ENCODE measurements at places on chromosomes 13 and 19.
A peak's percentile ranks its signal among the peaks of the same experiment; 100 is the strongest.

- no peak for DNase-seq
These were observed 4.4 kb downstream of the KXD1 start for GRCh38 chr19:18562086-18562485.

GRCh38 chr19:41531438-41532311, 44.3 kb upstream of the CEACAM21 start:
- DNase-seq, result no peak

GRCh38 chr19:5093948-5094718, 125.2 kb downstream of the KDM4B start:
- DNase-seq, result no peak

DNA sequence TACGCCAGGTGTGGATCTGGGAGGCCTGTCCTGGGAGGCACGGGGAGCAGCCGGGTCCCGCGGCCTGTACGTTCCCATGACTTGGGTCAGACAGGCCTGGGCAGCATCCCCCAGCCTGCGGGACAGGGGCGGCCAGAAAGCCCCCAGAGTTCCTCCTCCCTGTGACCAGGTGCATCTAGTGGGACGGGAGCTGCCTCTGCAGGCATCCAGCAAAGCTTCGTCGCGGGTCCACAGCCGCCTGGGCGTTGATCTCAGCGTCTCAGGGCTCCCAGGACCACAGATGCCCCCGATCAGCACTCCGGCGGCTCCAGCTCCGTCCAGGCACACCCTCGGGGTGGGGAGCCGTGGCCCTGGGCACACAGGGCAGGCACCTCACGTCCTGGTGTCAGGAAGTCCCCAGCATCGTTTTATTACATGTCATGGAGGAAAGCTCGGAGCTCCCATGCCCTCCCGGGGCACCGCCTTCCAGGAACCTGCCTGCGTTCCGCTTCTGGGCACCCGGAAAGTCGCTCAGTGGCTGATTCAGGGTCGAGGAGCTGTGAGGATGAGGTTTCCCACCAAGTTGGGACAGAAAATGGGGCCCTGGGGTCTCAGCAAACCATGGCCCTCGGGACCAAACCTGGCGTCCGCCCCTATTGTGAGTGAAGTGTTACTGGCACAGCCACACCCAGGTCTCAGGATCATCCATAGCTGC, 1.5 kb upstream of the GZMM start:
- no peak for DNase-seq

DNA sequence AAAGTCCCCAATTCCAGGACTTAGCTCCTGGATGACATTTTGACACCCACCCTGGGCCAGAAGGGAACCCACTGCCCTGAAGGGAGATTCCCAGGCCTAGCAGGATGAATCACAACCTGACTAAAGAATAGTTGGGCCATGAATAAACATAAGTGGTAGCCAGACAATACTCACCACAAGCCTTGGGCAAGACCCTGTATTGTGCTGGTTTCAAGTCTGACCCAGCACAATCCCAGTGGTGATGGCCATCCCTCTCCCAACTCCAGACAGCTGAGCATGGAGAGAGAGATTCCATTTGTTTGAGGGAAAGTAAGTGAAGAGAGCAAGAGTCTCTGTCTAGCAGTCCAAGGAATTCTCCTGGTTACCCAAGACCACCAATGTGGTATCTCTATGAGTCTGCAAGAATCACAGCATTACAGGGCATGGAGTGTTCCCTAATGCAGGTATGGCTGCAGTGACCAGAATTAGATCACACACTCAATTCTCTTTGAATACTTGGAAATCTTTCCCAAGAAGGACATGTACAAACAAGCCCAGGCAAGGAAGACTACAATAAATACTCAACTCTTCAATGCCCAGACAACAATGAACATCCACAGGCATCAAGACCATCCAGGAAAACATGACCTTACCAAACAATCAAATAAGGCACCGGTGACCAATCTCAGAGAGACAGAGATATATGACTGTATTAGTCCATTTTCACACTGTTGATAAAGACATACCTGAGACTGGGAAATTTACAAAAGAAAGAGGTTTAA, 158.0 kb downstream of the VWA8 start:
- DNase-seq, result no peak

- no peak for DNase-seq
These were observed 213.7 kb downstream of the SLITRK5 start for GRCh38 chr13:87884884-87885283.

- no peak for DNase-seq
These were observed 66.9 kb upstream of the TM9SF2 start for GRCh38 chr13:99434258-99434788.

- no peak for DNase-seq
These were observed 452.6 kb downstream of the DIAPH3 start for GRCh38 chr13:59710996-59711701.

DNA sequence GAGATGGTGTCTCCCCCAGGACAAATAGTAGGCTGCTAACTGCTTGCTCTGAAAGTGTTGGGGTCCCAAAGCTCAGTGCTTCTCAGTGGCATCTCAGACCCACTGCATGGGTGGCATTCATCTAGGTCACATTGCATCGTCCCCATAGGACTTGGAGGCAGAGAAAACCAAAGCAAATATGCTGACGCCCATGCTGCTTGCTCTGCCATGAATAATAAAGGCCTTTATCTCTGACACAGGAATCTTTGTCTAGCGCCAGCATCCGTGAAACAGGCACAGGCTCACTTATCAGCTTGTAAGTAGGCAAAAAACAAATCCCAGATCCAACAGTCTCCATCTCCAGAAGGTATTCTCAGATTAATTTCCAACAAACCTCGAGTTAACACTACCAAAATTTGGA, 18.9 kb upstream of the IPO5 start:
- DNase-seq, result no peak

- no peak for DNase-seq
These were observed 238.2 kb downstream of the B3GLCT start for GRCh38 chr13:31437975-31438374.

DNA sequence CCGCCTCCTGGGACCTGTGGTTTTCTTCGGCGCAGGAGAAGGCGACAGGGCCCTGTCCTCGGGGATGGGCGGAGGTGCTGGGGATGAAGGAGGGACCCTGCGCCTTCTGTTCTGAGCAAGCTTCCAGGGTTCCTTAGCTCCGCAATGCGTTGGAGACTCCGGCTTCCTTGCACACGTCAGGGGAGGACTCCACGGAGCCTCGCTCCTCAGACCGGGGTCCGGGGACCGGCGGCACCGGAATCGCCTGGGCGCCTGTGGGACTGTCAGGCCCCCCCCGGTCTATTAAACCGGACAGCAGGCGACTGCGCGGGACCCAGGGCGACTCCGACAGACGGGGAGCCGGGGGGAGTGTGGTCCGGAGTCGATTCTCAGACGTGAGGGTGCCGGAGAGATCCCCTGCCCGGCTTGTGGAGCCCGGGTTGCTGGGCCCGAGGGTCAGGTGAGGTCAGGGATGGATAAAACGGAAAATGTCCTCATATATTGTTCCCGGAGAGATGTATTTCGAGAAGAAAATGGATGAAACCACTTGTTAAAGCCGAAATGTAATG, 227.4 kb downstream of the TEX29 start:
- no peak for DNase-seq

GRCh38 chr13:97109841-97110492, 112.2 kb upstream of the MBNL2 start:
- DNase-seq, result peak; percentile 92

GRCh38 chr13:100470866-100471505, 117.6 kb downstream of the GGACT start:
- DNase-seq, result no peak
